HCEC 1CT (cell line): ENCODE measurements at places on chromosomes 7 and 10.

DNA sequence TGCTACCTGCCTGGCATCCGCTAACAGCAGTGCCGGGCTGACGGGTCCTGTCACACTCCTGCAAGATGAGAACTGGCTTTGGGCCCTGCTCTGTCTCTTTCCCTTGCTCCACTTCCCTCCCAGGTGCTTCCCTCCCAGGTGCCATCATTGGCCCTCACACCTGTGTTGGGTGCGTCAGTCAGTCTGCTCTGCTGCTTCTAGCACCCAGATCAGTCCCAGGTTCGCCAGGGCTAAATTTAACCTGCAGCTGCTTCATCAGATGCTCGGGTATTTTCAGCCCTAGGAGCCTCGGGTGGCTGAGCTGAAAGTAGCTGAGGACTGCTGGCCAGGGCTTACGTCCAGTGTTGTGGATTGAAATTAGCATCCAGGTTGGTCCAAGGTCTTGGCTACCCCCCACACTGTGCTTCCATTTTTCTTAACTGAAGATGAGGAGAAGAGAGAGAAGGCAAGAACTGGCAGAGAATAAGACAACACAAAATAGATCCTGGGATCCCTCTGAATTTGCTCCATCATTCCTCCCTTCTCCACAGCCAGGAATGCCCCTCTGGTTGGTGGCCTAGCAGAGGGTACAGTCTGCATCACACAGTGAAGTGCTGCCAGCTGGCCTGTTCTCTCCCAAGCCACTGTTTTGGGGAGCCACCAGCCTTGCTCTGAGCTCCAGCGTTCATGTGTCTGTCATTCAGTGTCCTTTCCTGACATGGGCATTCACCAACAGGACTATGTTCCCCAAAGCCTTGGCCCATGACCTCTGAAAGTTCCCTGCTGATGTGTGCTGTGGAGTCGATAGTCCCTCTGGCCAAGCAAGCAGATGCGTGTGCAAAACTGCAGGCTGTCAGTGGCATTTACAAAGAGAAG is 65.9 kb upstream of the SYPL1 start:
- no peak for DNase-seq

DNA sequence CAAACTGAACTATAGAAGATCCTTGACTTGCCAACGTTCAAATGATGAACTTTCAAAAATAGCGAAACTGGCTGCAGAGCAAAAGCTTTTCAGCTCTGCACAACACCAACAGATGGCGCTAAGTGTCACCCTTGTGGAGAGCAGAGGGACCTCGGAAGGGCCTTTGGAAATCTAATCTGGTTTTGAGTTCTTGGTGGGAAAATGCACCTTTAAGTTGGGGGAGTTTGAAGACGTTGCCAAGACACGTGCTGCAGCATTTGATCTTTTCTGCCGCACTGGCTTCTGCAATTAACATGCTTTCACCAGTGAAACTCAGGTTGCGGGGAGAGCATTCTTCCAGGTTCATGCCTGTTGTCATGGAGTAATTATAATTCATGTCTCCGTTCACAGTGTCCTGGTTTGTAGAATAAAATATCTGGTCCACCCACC is 26.3 kb upstream of the WDR11 start:
- no peak for DNase-seq

GRCh38 chr10:8034466-8035005 is 20.0 kb upstream of the GATA3 start:
- DNase-seq: no peak

GRCh38 chr10:13450069-13450468 is 78.7 kb downstream of the BEND7 start:
- peak; percentile 49 for DNase-seq

DNA sequence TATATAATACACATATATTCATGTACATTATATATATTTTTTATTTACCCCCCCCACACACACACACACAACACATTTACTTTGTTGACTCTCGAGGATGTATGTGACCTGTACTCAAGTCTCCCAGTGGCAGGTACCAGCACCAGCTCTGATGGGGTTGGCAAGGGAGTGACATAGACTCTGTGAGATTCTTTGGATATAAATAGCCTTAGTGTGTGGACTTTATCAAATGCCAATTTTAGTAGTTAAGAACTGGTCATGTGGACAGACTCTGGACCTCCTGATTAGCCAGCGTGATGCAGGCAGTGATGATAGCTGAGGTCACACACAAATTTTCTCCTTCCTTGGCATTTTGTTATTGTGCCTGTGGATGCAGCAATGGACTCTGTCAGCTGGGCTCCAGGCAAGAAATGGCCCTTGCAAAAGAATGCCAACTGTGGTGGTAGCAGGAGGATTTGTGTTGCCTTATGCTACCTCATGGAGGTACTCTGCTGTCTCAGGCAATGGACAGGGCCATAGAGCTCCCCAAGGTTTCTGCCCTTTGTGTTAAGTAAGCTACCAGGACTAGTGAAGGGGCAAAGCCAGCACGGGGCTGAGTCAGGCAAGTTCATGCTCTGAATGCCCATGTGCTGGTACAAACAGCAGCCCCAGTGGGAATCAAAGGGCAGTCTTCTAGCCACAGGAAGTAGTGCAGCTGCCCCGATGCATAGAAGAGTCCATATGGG is 224.6 kb upstream of the ZWINT start:
- DNase-seq: no peak

DNA sequence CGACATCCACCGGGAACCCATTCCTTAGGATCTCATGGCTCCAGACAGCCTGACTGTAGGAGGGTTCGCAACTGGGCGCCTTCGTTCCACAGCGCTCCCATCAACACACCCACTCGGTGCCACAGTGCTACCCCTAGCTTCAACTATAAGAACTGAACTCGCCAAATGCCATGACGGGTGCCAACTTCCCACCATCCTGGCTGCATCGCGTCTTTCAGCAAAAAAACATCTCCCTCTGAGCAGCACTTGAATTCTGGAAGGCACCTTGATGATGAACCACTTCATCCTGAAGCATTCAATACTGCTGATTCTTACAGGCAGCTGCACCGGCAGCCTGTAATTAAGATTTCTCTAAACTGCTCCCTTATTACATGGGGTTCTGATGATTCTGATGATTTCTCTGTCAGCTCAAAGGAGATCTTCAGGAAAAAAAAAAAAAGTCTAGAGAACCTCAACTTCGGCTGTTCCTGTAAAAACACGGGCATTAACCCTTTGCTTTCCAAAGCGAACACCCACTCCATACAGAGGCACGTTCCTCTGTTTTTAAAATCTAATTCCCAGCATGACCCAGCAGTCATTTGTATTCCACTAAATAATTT is 1.3 kb downstream of the CYTH3 start:
- DNase-seq: peak; percentile 64

DNA sequence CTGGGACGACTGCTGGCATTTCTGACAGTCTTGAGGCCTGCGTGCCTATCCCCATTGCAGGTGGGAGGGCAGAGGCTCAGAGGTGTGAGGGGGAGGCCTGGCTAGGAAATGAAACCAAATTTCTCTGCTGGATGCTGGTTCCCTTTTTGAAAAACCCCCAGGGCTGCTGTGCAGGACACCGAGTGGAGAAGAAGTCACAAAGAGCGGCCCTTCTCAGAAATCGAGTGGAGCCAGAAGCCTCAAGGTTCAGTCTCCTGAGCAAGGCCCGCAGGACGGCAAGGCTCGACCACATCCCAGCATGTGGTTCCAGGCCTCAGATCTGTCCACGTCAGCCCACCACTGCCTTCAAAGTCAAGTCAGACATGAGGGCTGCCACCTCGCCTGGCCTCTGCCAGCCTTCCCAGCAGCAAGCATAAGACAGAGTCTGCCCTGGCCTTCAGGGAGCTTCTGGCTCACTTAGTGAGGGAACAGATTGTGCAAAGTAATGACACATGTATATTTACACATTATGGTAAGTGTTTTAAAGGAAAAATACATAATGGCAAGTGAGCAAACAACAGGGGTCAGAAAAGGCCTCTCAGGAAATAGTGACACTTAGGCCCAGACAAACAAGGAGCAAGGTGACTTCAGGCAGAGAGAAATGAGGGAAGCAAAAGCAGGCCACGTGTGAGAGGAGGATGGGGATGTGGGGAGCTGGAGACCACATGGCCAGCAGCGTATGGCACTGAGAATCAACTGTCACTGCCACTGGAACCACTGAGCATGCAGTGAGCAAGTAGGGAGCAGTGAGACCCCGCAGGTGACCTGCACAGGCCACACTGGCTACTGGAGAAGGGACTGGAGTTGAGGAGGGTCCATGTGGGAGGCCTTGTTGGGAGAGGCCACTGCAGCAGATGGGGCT is 86.7 kb downstream of the ARHGAP22 start:
- DNase-seq: no peak

DNA sequence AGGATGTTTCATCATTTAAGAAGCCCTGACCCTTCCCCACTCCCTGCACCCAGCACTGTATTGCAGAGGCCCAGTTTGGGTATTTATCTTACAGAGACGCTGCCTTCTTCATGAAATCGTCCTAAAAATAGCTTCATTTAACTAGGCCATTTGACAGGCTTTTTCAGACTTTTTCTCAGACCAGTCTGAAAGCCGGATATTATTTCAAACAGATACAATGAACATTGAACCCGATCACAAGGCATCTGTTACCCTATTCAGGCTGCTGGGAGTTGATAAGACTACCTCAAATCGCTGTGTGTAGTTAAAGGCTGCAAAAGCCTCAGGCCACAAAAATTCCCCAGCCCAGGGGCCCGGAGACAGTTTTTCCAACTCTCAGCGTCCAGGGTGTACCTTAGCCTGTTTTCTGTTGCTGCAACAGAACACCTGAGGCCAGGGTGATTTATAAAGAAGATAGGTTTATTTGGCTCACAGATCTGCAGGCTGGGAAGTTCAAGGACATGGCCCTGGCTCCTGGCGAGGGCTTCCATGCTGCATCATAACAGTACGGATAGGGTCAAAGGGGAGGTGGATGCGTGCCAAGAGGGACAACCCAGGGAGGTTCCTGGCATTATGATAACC is 130.7 kb upstream of the SH2B2 start:
- no peak for DNase-seq

- DNase-seq: no peak
Measured at GRCh38 chr10:15265558-15265957, 97.1 kb upstream of the NMT2 start.

- DNase-seq: no peak
Measured at GRCh38 chr10:32156031-32156495, 99.8 kb upstream of the KIF5B start.

DNA sequence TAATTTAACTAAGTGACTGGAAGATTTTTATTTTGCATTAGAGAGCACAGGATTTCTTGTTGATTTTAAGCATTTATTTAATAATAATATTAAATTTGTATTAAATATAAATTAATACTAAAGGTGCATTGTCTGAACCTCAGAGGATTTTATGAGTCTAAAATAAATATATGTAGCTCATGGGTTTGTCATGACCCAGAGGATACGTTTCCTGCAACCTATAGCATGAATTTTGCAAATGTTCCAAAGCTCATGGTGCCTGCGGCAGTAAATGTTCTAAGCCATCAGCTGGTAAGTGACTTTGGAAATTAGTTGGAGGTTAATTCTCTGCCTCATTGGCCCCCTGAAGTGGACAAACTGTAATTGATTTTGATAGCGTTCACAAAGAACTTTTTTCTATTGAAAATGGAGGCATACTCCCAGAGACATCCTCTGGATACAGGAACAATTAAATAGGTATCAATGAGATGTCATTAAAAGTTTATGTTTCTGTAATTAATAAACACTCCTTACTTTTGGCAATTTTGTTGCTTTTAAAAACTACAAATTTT is 397.4 kb downstream of the ANKRD7 start:
- no peak for DNase-seq

DNA sequence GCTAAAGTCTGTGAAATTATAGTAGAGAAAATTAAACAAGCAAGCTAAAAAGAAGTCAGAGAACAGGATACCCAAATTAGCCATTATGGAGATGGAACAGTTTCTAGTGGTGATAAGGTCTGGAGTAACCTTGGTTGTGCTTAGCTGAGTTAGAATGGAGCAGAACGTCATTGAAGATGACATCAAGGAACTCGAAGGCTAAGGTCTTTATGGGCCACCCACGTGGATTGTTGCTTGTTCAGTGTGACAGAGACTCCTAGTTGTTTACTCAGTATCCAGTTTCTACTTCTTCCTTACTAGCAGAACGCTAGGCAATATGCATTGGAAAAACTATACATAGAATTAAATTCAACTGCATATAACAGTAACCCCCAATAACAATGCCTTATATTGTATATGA is 39.7 kb downstream of the AHCYL2 start:
- DNase-seq: no peak

DNA sequence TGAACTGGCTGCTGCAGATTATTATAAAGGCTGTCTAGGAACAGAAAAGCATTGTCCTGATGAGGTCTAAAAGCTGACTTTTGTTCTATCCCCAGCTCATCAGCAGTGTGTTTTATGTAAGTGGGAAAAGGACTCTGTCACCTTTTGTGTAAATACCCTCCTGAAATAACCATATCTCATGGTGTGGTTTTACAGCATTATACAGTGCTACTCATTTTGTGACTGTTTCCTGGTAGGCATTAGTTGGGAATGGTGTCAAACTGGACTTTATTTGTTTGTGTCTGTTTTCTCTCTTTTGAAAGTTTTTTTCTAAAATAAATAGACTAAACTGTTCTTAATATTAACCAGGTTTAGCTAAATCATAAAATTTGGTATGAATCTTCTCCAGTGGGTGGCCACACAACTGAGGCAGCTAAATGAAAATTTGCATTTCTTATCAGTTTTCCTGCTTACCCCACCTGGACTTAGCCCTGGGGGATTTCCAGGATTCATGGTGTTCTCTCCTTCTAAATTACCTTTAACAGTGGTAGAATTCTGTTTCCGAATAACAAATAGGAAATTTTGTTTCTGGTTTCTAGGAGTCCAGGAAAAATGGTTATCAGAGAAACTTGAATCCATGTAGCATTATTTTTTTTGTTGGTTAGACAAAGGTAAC is 140.9 kb downstream of the LHFPL3 start:
- no peak for DNase-seq

DNA sequence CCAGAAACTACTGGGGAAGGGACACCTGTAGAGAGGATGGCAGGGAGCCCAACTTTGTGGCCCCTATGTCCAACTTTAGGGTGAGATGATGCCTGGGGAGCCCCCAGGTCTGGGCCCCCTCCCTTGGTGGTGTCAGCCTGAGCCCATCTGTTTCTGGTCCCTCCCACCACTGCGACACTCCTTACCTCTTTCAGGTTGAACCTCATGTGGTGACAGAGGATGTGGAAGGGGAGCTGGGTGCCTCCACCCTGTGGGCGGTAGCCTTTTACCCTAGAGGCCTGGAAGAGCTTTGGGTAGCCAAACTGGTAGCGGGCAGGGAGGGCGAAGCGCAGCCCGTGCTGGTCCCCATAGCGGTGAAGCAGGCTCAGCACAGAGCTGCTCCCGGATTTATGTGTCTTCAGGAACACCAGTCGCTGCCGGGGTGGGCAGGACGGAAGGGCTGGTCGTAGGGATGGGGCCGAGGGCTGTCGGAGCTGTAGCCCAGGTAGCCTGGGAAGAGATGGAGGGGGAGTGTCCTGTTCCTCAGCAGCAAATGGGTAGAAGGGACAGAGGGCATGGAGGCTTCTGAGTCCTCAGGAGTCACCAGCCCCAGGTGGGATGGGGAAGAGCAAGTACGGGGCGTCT is 2.0 kb downstream of the GAL3ST4 start:
- DNase-seq: no peak
